ENCODE measurements at places on chromosomes 6 and 20.

GRCh38 chr6:5606546-5606945, 345.2 kb downstream of the FARS2 start:
- no peak for DNase-seq

- DNase-seq = no peak
Measured at GRCh38 chr20:1870792-1871550, 24.2 kb upstream of the SIRPA start.

DNA sequence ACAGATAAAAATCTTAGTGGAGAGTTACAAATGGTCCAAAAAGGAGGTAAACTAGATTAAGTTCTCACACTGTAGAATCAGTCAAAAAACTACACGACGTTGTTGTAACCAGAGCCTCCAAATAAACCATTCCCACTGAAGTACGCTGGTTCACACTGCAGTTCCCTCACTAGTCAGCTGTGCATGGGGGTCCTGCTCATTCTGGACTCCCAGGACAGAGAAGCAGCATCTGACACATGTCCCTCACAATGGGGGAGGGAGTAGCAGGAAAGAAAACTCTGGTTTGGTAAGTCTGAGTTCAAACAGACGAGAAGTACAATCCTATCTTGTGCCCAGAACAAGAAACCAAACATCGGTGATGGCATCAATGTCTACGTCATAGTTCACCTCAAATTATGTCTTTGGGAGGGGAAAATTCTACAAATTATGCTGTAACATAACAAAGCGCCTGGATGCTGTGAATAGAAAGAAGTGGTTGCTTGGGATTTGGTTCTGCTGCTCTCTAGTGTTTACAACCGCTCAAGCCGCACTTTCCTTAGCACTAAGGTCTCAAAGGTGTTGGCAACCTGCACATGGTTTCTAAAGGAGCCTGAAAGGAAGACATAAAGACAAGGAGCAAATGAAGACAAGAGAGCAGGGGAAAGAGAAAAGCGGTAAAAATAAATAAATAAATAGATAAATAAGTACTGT, 208.0 kb downstream of the GMDS start:
- DNase-seq = no peak

DNA sequence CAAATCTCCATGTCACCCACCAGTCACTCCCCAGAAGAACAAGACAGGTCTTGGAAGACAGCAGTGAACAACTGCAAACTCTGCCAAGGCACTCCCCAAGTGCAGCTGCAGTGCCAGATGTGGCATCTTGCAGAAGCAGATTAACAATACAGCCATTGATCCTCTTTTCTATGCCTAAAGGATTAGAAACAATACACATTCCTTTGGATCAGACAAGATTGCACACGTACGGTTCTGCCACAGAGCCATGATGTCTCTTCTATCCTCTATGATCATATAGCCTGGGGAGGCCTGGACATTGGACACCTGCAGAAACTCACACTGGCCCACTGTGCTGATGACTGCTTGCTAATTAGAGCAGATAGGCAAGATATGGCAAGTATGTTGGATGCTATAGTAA, 155.9 kb downstream of the MYLK4 start:
- no peak for DNase-seq

- DNase-seq = no peak
Measured at GRCh38 chr6:147709396-147710272, 201.1 kb downstream of the SAMD5 start.

DNA sequence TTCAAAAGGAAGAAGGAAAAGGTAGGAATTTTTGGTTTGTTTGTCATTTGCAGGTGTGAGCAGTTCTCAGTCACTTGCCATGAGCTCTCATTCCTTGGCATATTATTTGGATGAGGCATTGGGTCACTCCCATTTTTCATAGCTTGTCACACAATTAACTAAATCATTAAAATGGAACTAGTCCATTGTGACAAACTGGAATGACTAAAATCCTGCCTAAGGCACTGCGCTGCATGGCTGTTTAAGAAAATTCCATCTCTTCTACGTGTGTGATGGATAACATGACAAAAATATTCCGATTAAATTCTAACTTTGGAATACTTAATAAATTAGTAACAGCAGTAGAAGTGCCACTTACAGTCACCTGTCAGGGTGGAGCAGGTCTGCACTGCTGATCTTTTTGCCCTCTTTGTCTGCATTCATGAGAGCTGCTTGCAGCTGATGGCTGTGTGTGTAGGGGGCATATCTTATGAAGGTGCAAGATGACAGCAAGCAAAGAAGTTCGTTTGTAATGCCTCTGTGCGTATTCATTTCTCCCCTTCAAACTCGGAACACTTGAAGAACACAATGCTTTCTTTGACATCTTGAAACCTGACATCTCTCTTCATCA, 1292.6 kb upstream of the MAP3K7 start:
- DNase-seq = no peak

- no peak for DNase-seq
Measured at GRCh38 chr20:48448666-48449600, 378.9 kb downstream of the PREX1 start.

DNA sequence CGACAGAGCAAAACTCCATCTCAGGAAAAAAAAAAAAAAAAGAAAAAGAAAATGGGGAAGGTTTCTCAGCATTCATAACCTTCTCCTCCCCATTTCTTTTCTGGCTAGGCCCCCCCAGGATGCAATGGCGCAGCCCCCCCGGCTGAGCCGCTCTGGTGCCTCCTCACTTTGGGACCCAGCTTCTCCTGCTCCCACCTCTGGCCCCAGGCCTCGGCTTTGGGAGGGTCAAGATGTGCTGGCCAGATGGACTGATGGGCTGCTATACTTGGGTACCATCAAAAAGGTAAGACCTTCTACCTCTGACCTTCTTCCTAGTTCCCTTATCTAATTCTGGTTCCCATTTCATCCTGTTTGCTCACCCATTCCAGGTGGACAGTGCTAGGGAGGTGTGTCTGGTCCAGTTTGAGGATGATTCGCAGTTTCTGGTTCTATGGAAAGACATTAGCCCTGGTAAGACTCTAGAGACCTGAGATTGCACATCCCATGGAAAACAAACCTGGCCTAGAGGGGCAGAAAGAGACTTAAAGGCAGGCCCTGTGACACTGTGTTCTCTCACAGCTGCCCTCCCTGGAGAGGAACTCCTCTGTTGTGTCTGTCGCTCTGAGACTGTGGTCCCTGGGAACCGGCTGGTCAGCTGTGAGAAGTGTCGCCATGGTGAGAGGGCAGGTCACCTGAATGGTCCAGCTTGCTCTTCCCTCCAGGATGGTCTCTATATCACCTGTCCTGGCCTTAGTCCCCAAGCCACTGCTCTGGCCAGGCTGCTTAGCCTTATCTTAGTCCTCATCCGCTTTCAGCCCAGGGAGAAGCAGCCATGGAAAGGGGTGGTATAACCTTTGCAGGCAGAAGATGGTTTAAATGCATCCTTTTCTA, 1.6 kb downstream of the PHF1 start:
- DNase-seq = no peak

GRCh38 chr6:14664621-14665315, 547.2 kb downstream of the CD83 start:
- no peak for DNase-seq

All from NCI-H460 (cell line).